ENCODE measurements at places on chromosomes 1 and 21.

DNA sequence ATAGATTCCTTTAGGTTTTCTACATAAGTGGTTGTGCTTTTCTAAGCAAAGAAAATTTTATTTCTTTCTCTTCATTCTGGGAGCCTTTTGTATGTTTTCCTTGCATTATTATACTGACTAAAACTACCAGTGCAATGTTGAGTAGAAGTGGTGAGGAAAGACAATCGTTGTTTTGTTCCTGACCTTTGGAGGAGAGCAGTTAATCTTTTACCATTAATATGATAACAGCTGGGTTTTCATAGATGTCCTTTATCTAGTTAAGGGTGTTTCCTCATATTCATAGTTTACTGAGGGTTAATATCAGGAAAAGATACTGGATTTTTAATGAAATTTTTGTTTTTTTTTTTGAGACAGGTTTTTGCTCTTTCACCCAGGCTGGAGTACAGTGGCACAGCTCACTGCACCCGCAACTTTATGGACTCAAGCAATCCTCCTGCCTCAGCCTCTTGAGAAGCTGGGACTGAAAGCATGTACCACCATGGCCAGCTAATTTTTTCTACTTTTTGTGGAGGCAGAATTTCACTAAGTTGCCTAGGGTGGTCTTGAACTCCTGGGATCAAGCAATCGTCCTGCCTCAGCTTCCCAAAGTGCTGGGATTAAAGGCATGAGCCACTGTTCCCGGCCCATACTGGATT is 9.0 kb upstream of the KCTD3 start:
- no peak for DNase-seq

- DNase-seq = no peak
Measured at GRCh38 chr21:33731447-33731846, 89.1 kb downstream of the ITSN1 start.

DNA sequence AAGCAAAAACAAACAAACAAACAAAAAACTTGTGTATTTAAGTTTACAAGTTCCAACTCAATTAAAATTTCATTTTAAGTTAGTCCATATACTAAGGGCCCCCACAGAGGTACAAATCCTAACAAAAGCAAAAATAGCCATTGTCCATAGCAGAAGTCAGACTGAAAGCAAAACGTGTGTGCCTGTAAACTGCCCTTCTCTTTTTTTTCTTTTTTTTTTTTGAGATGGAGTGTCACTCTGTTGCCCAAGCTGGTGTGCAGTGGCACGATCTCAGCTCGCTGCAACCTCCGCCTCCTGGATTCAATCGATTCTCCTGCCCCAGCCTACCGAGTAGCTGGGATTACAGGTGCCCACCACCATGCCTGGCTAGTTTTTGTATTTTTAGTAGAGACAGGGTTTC is 11.6 kb upstream of the IFNGR2 start:
- no peak for DNase-seq

DNA sequence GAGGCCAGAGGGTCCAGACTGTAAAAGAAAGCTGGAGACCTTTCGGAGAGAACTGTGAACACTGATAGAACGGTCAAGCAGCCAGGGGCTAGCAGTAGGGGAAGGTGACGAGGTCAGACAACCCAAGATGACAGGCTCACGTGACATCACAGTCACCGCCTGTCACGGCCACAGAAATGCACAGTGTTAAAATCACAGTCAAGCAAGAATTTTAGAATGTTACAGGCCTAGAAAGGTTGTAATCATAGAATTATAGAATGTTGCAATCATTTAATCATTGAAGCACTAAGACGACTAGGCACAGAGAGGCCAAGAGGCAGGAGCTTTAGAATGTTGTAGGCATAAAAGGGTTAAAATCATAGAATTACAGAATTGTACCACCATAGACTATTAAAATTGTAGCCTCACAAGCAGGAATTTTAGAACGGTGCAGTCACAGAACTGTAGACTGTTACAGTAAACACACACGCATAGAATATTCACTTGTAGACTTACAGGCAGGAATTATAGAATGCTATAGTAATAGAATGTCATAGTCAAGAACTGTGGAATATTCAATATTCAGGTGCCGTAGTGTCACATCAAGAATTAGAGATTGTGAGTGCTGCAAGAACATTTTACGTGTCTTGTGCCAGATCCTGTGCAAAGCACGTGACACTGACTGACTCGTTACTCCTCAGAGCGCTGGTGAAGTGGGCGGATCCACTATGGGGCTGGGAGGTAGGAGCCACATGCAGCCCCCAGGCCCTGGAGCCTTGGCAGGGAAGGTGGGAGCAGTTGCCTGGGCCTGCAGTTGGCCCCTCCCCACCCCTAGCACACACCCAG is 118.1 kb downstream of the EPHB2 start:
- DNase-seq = no peak

GRCh38 chr1:54721719-54722118 is 6.1 kb downstream of the TTC4 start:
- DNase-seq = no peak

GRCh38 chr1:237864338-237865244 is 26.1 kb downstream of the ZP4 start:
- DNase-seq = no peak

GRCh38 chr1:218346391-218347204 is 1.5 kb downstream of the TGFB2 start:
- DNase-seq = no peak

- no peak for DNase-seq
Measured at GRCh38 chr1:109361069-109361468, 36.6 kb downstream of the SORT1 start.
